ENCODE measurements at places on chromosomes 1 and 21.

DNA sequence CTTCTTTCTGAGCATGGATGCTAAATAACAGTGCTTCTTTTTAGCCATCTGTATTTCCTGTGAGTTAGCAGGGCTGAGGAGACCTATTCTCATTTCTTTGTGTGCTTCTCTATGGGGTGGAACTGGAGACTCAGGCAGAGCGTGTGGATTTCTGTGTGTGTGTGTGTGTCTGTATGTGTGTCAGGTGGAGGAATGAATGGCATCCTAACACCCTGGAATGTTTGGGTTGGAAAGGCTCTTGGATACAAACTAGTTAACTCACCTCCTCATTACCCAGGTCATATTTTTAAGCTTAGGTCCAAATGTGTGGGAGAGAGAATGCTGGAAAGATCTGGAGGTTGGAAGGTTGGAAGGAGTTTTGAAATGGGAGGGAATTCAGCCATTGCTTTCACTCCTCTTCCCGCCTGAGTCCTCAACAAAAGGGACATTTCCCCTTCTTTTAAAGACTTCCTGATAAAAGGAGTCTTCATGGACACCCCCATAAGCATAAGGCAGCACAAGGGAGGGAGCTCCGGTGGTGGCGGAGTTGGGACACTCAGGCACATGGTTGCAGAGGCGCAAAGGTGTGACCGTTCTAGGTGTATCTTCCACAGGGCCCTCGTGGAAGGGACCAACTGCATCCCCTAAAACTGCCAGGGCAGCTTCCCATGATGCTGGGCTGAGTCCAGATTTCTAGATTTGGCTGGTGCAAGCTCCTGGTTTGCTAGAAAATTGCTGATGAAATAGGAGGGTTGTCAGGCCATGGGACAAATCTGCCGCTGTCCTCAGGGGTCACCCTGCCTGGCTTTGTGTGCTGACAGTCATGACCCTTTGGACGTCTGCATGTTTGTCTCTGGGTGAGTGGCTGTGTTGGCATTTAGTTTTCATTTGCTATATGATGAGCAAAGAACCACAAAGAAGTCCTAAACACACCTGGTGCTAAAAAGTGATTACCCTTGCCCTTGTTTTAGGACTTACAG is 37.6 kb downstream of the MTARC1 start:
- DNase-seq, result no peak

DNA sequence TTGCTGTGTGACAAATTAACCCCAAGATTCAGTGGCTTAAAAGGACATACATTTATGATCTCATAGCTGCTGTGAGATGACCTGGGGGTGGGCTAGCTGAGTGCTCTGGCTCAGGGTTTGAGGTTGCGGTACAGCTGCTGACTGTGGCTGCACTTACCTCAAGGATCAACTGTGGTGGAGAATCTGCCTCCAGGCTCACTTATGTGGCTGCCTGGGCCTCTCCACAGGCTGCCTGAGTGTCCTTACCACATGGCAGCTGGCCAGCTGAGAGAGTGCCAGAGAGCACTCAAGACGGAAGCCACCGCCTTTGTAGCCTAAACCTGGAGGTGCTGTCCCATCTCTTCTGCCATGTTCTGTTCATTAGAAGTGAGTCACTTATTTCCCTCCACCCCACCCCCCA is 5.7 kb downstream of the LRRC71 start:
- no peak for DNase-seq

- DNase-seq, result no peak
These were observed 8.8 kb downstream of the PIGR start for GRCh38 chr1:206937425-206937824.

GRCh38 chr1:31583082-31583994 is 7.0 kb downstream of the TINAGL1 start:
- DNase-seq, result no peak

DNA sequence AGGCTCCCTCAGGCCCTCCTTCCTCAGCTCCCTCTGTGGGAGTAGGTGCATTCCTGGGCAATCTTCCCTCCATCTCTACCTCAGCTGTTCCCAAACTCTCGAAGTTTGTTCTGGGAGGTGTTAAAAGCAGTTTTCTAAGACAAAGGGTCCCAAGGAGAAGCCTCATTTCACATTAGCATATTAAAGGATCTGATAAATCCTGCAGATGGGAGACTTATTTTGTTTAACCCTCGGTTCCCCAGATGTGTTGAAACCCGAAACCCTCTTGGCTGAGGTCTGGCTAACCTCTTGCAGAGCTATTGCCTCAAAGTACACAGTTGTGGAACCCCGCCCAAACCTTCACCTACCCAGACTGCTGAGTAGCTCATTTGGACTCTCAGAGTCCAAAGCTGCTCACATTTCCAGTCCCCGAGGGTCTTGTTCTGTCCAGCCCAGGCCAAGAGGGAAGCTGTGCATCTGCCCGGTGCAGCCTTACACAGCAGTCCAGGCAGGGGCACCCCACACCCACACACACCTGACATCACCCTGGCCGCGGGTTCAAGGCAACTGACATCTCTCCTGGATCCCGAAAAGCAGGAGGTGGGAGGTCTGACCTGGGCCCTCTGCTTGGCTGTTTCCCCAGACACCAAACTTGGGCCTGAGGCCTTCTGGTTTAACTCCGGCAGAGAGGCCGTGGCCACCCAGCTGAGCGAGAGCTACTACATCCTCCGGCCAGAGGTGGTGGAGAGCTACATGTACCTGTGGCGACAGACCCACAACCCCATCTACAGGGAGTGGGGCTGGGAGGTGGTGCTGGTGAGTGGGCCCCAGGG is 19.5 kb upstream of the SELENON start:
- no peak for DNase-seq

- DNase-seq, result no peak
These were observed 44.1 kb downstream of the POFUT2 start for GRCh38 chr21:45243603-45244002.

DNA sequence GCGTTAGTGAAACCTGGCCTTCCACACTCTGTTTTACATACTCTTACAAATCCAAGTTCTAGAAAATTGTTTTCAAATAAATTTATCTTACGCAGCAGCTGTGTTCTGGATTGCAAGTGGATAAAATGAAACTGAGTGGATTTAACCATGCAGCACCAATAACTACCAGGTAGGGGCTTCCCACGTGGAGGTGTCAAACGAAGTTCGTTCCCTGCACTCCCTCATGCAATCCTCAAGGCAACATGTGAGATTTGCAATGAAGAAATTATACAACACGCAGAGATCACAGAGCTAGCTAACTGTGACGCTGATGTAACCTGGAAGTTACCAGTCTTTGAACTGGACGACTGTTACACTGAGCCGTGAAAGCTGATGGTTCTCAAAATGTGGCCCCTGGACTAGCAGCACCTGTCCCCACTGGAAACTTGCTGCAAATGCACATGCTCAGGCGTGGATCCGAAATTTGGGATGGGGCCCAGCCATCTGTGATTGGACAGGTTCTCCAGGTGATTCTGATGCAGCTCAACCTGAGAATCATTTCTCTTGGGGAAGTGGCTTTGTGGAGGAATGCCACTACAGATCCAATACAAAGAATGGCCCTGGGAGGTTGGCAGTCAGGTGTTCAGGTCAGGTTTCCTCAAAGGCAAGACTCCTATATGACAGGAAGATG is 36.3 kb downstream of the RSPH1 start:
- DNase-seq, result no peak

- DNase-seq, result no peak
These were observed 27.8 kb upstream of the CYP4A11 start for GRCh38 chr1:46969014-46969619.

- DNase-seq, result no peak
These were observed 304.5 kb downstream of the BARHL2 start for GRCh38 chr1:90412563-90412962.

DNA sequence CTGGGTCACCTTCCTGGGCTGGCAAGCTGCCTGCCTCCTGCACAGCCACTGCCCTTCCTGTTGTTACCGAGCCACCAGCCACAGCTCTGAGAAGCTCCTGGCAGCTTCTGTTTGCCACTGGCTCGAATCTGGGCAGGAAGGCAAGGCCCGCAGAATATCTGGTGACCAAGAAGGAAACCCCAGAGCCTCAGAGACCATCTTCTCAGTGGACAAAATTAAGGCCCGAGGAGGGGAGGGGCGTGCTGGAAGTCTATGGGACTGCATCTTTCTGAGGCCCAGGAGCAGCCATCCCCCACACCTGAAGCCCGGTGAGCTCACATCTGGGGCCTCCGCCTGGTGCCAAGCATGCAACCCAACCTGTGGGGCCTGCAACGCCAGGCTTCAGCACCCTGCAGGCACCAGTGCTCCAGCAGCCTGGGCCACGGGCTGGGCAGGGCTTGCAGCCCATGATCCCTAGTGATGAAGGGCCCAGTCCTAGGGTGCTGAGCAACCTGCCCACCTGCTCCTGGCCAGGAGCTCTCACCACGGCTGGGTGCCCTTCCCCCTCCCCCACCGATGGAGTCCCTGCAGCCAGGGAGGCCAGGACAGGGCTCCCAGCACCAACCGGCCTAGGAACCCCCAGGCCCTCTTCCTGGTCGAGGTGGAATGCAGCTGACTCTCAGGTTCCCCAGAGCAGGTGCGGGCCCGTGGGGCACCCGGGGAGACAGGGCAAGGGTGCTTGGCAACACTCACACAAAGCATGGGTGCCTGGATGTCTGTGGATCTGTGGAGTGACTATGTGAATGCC is 879 bp downstream of the CPTP start:
- DNase-seq, result no peak

GRCh38 chr1:42006836-42007235 is 88.1 kb upstream of the HIVEP3 start:
- no peak for DNase-seq

- no peak for DNase-seq
These were observed 97.2 kb upstream of the ARTN start for GRCh38 chr1:43836267-43836951.

- DNase-seq, result no peak
These were observed 36.9 kb upstream of the KLHDC7A start for GRCh38 chr1:18443587-18444520.

GRCh38 chr1:68358439-68358838 is 91.3 kb downstream of the RPE65 start:
- no peak for DNase-seq
